Stimulated activated CD4-positive, alpha-beta T cell treated with anti-CD3 and anti-CD28 coated beads, Interleukin-1b, Interleukin-23, amount 100 ng/mL, for 1 hour (primary cell): ENCODE measurements at places on chromosomes 11 and 22.

DNA sequence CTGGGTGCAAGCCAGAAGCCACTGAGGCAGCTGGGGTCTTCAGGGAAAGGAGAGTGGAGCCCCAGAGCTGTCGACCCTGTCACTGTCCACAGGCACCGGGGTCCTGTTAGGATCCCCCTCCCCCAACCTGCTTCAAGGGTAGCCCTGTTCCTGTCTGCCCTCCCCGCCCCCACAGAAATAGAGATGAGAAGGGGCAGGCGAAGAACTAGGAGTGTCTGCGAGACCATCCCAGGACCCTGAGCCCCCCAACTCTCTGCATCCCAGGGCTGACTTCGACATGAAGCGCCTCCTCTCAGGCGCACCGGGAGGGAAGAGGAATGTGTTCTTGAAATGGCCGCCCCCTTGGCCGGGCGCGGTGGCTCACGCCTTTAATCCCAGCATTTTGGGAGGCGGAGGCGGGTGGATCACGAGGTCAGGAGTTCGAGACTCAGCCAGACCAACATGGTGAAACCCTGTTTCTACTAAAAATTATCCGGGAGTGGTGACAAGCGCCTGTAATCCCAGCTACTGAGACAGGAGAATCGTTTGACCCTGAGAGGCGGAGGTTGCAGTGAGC is 607 bp upstream of the ZNF70 start:
- DNase-seq = no peak

DNA sequence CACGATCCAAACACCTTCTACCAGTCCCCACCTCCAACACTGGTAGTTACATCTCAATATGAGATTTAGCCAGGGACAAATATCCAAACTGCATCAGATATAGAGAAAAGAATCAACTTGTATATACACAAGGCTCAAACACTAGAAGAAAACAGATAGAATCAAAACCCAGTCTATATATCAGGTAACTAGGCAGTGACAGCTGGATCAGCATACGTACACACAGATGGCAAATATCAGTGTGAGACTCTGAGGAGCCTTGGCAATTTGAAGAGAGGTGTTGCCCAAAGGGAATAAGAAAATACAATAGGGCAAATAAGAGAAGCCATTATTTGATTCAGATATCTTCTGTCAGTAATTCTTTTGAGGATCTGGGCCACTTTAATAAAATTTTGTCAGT is 951.3 kb upstream of the CHORDC1 start:
- DNase-seq = no peak

DNA sequence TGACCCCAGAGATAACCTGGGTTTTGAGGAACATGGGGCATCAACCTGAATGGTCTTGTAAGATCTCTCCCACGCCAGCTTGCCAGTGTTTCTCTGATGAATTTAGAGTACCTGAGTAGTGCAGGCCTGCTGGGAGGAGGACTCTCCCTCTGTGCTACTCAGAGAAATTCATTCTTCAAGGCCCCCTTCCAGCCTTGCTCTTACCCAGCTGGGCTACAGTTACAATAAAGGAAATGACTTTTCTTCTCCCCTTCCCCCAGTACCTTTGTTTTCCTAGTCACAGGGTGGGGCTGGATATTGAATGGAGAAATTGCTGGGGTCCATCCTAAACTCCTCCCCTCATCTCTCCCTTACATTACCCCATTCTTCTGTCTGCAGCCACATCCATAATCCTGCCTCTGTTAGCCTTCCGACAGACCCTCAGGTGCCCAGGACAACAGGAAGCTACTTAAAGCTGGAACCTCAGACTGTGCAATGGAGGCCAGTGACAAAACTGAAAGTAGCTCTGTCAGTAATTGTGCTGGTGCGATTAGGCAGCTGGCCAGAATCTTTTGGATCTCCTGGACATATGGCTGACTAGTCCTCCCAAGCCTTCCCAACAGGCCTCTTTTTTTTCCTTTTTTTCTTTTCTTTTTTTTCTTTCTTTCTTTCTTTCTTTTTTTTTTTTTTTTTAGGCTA is 17.4 kb downstream of the LIMK2 start:
- DNase-seq = no peak

DNA sequence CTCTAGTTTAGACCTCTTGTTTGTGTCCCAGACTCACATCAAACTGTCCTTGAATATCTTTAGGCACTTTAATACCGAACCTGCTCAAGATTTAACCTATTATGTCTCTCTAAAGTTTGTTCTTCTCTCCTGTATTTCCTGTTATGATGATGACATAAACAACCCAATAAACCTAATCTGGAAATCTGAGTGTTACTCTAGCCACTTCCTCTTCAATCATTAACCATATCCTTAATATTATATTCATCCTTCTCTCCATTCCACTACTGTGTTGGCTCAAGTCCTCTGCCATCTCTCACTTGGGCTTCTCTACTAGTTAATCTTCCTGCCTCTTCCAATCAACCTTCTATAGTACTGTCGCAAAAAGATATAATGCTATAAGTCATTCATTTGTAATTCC is 36.0 kb downstream of the COPB1 start:
- no peak for DNase-seq

- no peak for DNase-seq
These were observed 788 bp downstream of the LIN7C start for GRCh38 chr11:27505781-27506180.

- no peak for DNase-seq
These were observed 29.5 kb downstream of the UBASH3B start for GRCh38 chr11:122685041-122685440.

DNA sequence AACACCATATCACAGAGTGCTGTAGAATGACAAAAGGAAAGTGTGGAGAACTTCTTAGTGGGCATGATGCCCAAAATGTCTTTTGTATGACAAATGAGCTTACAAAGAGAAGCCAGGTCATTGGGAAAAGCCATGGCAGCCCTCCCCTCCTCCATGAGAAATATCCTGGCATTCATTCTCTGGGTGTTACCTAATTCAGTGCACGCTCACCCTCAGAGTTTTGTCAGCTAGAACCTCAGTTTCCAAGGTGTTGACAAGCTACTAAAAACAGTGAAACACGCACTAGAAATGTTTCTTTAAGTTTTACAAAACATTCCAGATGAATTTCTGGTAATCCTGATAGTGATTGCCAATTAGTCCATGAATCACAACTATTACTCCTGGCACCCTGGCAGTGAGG is 105.4 kb upstream of the FSHB start:
- DNase-seq = no peak

GRCh38 chr11:94597896-94598295 is 30.7 kb downstream of the PIWIL4 start:
- no peak for DNase-seq

DNA sequence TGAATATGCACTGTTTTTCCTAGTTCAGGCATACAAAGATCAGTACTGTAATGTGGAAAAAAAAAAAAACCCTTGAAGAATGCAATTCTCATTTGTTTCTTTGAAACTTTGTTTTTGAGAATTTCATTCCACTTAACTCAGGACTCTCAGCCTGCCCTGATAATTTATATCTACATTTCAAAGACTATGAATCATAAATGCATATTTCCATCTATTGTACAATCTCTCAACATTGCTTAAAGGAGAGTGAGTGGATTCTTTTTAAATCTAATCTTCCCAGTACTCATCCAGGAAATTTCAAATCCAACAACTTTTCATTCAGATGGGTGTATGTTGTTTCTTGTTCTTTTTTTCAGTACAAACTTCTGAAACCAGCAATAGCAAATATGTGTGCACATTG is 322.2 kb upstream of the DDI1 start:
- no peak for DNase-seq

DNA sequence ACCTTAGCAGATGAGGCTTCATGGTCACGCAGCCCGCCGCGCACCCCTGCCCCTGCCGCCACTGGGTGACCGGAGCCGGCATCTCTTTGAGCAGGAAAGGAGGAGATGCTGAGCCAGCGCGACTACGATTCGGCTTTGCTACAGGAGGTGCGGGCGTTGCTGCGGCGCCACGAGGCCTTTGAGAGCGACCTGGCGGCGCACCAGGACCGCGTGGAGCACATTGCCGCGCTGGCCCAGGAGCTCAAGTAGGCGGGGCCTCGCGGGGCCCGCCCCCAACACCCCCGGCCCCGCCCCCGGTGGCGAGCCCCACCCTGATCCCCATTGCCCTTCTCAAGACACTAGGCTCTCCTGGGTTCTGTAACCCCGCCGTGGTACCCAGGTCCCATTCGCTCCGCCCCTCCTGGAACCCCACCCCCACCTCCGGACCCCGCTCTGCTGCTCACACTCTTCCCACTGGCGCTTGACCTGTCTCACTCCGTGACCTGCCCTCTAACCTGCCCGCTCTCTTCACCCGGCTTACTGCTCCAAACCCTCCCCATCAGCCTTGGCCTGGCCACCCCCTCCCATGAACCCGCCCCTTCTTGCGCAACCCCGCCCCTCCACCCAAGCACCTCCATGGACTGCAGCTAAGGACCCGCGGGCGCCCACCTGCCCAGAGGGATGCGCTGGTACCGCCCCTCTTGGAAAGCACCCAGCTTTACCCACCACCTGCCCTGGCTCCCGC is 9.1 kb downstream of the CTSF start:
- no peak for DNase-seq

DNA sequence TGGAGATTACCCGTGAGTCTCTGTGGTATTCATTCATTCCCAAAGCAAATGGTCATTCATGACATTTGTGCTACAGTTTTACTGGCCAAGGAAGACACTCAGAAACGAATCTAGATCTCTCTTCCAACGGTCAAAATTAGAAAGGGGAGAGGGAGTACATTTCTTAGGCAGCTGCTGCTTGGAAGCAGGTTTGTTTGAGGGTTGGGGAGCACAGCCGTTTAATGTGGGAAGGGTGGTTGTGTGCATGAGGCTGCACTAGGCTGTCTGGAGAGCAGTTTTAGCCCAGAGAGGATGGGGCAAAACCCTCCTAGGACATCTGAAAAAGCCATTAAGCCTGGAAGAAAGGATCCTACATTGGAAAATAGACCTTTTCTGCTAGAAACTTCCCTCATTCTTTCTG is 29.7 kb upstream of the TIMP3 start:
- DNase-seq = no peak
